ENCODE measurements at places on chromosomes 6 and 20.

- no peak for DNase-seq
These were observed 116.8 kb upstream of the BEND6 start for GRCh38 chr6:56838016-56838555.

DNA sequence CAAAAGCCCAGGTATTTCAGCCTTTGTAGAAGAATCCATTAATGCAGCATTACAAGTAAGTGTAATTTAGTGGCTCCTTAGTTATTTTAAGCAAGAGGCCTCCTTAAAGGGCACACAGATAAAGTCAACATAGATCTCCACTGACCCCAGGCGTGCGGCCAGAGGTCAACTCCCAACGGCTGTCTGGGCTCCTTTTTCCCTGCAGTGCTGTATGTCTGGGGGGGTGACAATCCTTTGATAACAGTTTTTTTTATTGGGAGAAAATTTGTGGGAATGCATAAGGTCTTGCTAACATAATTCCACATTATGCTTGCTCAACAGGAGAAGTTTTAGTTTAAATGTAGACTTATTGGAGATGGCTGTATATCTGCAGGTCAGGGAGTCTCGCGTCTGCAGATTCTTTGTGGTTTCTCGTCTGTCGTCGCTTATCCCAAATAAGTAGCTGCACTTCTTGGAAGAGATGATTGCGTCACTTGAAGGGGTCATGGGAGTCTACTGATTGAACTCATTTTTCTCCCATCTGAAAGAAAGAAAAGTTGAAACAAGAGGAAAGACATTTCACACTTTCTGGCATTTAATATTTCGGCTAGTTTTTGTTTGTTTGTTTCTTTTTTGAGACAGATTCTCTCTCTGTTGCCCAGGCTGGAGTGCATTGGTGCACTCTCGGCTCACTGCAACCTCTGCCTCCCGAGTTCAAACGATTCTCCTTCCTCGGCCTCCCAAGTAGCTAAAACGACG is 151.7 kb upstream of the AKAP12 start:
- peak; percentile 88 for DNase-seq

DNA sequence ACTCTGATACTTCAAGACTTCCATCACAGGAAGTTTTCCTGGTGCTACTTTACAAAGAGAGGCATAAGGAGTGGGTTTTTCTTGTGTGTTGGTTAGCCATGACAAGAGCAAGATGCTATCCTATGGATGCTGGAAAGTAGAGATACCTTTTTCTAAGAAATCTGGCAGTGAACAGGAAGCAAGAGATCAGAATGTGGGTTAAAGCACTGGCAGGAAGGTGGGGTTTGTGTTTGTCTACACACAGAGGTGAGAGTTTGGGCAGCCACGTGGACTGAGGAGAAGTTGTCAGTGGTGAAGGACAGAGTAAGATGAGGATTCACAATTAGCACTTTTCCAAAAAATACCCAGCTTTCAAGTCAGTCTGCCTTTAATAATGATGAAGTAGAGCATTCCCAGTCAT is 17.9 kb downstream of the SLC2A12 start:
- peak; percentile 26 for DNase-seq

DNA sequence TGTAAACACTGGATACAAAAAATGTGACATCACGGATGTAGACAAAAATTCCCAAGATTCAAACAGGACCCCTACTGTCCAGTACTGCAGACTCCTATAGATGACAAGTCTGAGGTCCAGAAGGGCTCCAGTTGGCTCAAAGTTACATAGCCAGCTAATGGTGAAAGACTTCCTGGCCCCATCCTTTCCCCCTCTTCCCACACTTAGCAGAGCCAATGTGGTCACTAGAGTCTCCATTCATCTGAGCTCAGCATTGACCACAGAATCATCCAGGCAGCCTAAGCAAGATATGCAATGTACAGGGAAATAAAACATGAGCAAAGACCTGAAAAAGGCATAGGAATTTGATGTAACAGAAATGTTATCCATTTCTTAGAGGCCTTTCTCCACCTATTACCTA is 180.5 kb downstream of the ADAT2 start:
- no peak for DNase-seq

- DNase-seq = peak; percentile 41
These were observed 172.6 kb upstream of the KCNG1 start for GRCh38 chr20:51195419-51195901.

DNA sequence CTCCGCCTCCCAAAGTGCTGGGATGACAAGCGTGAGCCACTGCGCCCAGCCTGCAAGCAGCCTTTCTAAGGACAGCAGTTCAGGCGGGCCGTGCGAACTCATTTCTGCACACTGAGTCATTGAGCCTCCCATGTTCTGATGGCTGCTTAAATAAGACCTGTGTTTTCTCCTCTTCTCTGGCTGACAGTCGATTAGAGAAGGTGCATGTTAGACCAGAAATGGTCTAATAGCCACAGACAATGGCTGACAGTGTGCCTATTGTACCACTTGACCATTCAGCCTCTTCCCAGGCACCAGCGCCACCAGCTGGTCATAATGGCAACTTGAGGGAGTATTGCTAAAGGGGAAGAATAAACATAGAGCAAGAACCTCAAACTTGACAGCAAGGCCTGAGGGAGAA is 6.2 kb downstream of the CST11 start:
- peak; percentile 62 for DNase-seq

GRCh38 chr20:58229198-58229798 is 845 bp upstream of the ANKRD60 start:
- DNase-seq = no peak

- DNase-seq = no peak
These were observed 367.1 kb downstream of the PREX1 start for GRCh38 chr20:48460681-48461080.

GRCh38 chr6:99588618-99589289 is 17.9 kb upstream of the PRDM13 start:
- DNase-seq = no peak

GRCh38 chr20:41175201-41175651 is 37.9 kb downstream of the PLCG1 start:
- no peak for DNase-seq

- no peak for DNase-seq
These were observed 5.0 kb downstream of the ANGPT4 start for GRCh38 chr20:910870-911770.

DNA sequence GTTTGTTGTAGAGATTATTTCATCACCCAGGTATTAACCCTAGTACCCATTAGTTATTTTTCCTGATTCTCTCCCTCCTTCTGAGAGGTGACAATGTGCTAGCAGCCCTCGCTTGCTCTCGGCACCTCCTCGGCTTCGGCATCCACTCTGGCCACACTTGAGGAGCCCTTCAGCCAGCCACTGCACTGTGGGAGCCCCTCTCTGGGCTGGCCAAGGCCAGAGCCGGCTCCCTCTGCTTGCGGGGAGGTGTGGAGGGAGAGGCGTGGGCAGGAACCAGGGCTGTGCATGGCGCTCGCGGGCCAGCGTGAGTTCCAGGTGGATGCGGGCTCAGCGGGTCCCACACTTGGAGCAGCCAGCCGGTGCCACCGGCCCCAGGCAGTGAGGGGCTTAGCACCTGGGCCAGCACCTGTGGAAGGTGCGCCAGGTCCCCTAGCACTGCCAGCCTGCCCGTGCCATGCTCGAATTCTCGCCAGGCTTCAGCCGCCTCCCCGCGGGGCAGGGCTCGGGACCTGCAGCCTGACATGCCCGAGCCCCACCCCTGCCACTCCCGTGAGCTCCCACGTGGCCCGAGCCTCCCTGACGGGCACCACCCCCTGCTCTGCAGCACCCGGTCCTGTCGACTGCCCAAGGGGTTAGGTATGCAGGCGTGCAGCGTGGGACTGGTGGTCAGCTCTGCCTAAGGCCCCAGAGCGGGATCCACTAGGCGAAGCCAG is 221.9 kb downstream of the WDR27 start:
- DNase-seq = no peak

GRCh38 chr6:150670311-150670710 is 70.6 kb downstream of the PLEKHG1 start:
- no peak for DNase-seq

- DNase-seq = no peak
These were observed 119.1 kb downstream of the CHD6 start for GRCh38 chr20:41499064-41499463.

GRCh38 chr6:129257196-129257595 is 374.3 kb downstream of the LAMA2 start:
- no peak for DNase-seq

GRCh38 chr6:91155129-91155785 is 568.4 kb upstream of the MAP3K7 start:
- no peak for DNase-seq

GRCh38 chr6:91436448-91436847 is 849.6 kb upstream of the MAP3K7 start:
- no peak for DNase-seq

GRCh38 chr6:107730683-107731314 is 93.3 kb downstream of the SCML4 start:
- DNase-seq = no peak

Data from K562 (cell line).